Astrocyte (in vitro differentiated cells and primary cell): ENCODE measurements at places on chromosomes 5 and 9. TPM values are rescaled to one million over a fixed set of nuclear protein-coding genes. Genes with fewer than 3 reads are reported as not detected.
A peak's percentile ranks its signal among the peaks of the same experiment; 100 is the strongest.

DNA sequence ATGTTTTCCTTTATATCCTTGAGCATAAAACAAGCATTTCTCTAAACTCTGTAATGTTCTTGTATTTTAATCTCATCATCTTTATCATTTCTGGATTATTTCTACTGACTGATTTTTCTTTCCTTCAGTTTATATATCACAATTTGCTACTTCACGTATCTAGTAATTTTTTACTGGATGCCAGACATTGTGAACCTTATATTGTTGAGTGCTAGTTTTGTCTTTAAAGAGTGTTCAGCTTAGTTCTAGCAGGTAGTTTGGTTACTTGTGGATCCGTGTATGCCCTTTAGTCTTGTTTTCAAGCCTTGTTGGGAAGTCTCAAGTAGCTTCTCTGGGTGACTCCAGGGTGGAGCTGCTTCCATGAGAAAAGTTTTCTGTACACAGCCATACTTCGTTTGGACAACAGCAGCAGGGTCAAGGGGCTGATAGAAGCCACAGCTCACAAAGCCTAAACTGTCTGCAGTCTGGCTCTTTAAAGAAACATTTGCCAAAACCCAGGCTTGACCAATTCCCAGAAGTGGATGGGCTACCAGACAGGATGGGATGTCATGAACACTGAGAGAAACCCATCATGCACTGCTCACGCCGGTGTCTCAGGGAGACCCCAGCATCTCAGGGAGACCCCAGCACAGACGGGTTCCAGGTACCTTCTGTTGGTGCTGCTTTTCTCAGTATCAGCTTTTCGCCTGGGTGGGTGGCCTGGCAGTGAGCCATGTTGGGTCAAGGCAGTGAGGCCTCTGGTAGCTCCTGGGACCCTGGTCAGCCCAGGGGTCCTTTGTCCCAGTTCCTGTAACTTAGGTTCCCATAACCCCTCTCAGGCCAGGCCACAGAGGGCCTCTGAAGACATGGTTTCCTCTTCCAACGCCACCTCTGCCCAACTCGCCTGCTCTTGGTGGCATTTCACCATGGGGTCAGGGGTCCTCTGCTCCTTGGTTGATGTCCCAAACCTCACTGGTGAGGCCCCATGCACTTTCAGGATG lies 29.1 kb downstream of the TRIP13 start:
- no peak for DNase-seq

DNA sequence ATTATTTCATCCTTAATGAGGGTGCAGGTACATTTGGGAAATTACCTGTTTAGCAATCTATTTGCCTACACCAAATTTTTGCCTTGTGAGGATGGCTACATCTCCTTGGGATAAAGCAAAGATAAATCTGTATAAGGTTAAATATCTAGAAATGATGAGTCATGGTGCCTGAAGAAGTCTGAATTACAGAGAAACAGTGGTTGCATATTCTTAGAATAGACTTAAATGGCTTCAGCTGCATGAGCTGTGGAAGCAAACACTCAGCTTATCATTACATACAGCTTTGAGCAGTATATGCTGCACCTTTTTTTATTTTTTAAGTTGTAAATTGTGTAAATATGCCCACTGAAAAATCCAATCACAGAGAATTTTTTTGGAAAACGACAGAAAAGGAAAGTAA lies 153.5 kb downstream of the RAPGEF6 start:
- no peak for DNase-seq

TRPM6 gene
- 0.27 and 0.29 TPM in 2 replicates for total RNA-seq

- DNase-seq, result peak; percentile 13
Observed at GRCh38 chr5:35138232-35138631, 90.5 kb upstream of the AGXT2 start.

MEIKIN gene
- not detected in 2 replicates for total RNA-seq

- DNase-seq, result no peak
Observed at GRCh38 chr9:73357607-73358006, 205.9 kb downstream of the ANXA1 start.

DNA sequence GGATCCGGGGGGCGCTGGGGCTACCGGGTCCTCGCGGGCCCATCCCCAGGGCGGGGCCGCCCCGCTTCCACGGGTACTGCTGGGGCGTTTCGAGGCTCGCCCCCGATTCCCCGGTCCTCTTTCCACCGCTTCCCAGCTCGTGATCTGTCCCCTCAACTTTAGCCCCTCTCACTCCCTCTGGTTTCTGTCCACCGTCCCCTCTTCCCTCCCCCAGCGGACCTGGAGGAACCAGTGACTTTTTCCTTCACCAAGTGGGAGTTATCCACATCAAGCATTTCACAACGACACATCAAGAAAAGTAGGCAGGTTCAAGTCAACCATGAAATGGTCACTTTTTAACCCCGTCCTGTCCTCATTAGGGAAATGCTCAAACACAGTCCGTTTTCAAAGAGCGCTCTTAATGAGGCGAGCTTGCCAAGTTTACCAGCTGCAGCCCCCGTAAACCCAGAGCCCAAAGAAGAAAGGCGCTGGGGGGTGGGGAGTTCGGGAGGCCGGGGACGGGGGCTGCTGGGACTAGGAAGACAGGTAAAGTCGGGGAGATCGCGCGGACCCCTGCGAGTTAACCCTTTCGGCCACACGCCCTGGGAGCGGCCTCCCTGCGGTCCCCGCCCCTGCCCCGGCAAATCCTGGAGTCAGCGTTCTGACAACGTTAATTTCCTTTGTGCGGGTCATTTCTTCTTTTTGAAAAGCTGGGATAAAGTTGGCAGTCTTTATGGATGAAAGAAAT lies 2.1 kb upstream of the NFIB start:
- DNase-seq, result no peak

- DNase-seq, result no peak
Observed at GRCh38 chr5:127440831-127441230, 76.6 kb upstream of the PRRC1 start.

GRCh38 chr5:98103807-98104206 lies 669.7 kb upstream of the RGMB start:
- no peak for DNase-seq

DNA sequence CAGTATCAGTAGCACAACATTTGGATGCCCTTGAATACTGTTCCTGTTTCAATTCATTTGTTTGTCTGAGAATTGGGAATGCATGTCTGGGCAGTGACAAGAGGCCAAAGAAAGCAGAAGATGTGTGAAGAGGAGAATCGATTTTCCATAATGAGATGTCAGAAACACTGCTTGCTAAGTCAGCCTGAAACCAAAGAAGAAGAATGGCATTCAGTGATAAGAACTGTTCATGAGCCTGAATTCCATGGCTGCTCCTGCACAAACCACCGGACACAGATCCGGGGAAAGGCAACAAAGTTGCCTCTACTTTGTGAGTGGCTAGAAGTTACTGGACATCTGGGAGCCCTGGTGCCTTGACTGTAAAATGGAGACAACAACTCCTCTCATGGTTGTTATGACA lies 207.2 kb upstream of the RASEF start:
- peak; percentile 51 for DNase-seq

ORM1 gene
- not detected in 2 replicates for total RNA-seq

- DNase-seq, result peak; percentile 79
Observed at GRCh38 chr5:43038496-43038989, 1.6 kb downstream of the ANXA2R start.

DNA sequence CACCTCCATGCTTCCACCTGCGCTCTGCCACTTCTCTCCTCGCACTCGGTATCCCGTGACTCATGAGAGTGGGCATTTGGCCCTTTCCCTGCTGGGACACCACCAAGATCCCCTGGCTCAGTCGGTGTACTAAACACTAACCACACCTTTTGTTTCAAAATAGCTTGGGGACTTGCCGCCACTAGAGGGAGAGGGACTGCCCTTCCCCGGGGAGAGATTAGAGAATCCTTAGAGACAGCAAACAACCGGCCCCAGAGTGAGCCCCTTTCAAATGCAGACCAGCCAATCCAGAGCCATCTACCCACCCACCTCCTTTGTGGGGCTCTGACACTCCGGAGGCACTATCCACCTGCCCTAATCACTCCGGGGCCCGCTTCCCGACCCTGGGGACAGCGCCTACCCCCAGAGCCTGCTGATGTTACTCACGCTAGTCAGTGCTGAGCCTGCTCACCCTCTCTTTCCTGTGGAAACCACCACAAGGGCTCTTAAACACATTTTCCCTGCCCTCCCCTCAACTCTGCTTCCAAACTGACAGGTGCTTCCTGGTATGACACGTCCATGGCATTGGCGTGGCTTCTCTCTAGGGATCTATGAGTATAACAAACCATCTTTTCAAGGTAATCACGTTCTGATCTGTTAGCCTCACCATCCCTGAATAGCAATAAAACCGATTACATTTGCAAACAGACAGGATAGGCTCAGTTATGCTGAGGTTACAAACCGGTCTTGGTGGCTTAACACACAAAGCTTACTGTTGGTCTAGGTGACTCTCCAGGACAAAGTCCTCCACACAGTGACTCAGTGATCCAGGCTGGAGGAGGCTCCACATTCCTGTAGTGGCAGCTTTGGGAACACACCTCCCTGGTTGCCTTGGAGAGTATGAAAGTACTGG lies 180.1 kb upstream of the MVB12B start:
- no peak for DNase-seq

SPINK4 gene
- total RNA-seq, result not detected in 2 replicates

- DNase-seq, result no peak
Observed at GRCh38 chr9:34927061-34927460, 31.0 kb upstream of the PHF24 start.

GRCh38 chr5:103724271-103724670 lies 161.7 kb upstream of the NUDT12 start:
- DNase-seq, result no peak

PCDHGB2 gene
- 1.4 TPM in 2 replicates for total RNA-seq

GRCh38 chr5:135149956-135150723 lies 116.1 kb upstream of the PITX1 start:
- DNase-seq, result no peak

UNC13B gene
- total RNA-seq, result 26.1 and 30.5 TPM in 2 replicates

- no peak for DNase-seq
Observed at GRCh38 chr5:132418881-132419280, 49.4 kb downstream of the SLC22A5 start.

- DNase-seq, result no peak
Observed at GRCh38 chr5:107682533-107682932, 11.8 kb upstream of the EFNA5 start.

GRCh38 chr9:123120953-123121352 lies 87.5 kb downstream of the GPR21 start:
- no peak for DNase-seq

PTGES gene
- total RNA-seq, result 1.2 and 2.5 TPM in 2 replicates
